Stimulated activated CD4-positive, alpha-beta T cell treated with anti-CD3 and anti-CD28 coated beads, Interleukin-1b, Interleukin-23, amount 100 ng/mL, for 24 hours (primary cell): ENCODE measurements at places on chromosomes 6 and 20.

DNA sequence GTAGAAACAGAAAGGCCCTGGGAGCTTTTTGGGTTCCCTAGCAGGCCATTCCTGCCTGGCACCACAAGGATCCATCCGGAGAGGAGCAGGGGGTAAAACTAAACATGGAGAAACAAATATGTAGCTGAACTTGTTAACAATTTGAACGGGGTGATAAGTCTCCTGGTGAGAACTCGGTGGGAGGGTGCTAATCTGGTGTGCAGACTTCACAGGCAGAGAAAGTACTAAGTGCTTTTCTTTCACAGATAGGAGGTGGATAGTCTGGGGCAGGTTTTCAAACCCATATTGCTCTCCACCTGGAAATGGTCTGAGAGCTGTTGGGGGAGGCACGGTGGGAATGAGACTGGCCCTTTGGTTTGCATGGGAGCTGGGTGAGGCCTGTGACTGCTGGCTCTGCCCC is 196.3 kb upstream of the FUT9 start:
- no peak for DNase-seq

DNA sequence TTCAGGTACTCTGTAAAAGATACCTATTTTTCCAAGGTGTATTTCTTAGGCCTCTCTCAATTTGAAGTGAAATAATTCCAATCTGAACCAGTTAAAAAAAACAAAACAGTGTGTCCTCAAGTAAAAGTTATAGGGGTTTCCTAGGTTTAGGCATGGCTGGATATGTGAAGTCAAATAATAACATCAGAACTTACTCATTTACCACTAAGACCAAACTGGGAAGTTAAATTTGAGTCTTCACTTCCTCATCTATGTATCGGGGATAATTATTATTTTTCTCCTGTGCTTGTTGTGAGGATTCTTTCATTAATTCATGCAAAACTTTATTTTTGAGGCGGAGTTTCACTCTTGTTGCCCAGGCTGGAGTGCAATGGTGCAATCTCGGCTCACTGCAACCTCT is 86.2 kb upstream of the PTPRK start:
- no peak for DNase-seq

DNA sequence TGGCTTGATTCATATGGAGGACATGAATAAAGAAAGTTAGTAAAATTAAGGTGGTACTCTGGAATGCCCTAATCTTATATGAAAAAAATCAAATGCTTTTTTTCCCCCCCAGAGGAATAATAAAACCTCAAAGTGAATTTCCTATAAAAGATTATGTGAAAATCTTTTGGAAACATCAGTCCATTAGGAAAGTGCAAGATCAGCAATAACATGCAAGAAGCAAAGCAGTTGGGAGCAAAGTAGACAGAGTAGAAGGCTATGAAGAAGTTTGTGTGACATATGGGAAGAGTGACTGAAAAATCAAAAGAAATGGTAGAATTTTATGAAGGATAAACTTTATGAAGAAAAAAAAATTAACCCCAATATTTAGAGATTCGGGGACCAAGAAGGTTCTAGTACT is 998.0 kb upstream of the EPHA7 start:
- no peak for DNase-seq

GRCh38 chr6:108798670-108799353 is 49.4 kb upstream of the ARMC2 start:
- DNase-seq = peak; percentile 16

DNA sequence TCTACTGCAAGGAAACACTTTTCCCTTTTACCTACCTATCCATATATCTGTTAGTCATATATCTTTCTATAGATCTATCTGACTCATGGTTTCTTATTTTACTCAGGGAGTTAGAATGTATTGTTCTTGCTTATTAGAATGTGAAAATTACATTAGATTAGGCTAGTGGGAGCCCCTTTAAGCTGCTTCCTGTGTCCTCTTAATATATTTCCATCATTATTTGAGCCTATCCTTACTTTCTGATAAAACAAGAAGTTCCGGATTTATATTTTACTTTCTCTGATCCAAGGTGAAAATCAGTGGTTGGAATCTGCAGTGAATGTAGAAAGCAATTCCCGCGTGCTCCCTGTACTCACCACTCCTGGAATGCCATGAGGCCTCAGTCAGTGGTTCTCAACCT is 31.0 kb downstream of the CST2 start:
- no peak for DNase-seq

GRCh38 chr20:45629496-45630100 is at the start of gene WFDC10A:
WFDC10A (plus strand) TSS chr20:45629739; CDS start chr20:45629814, 75 bp downstream.
- peak; percentile 21 for DNase-seq

- no peak for DNase-seq
Observed at GRCh38 chr6:53618219-53618618, 47.3 kb downstream of the KLHL31 start.

DNA sequence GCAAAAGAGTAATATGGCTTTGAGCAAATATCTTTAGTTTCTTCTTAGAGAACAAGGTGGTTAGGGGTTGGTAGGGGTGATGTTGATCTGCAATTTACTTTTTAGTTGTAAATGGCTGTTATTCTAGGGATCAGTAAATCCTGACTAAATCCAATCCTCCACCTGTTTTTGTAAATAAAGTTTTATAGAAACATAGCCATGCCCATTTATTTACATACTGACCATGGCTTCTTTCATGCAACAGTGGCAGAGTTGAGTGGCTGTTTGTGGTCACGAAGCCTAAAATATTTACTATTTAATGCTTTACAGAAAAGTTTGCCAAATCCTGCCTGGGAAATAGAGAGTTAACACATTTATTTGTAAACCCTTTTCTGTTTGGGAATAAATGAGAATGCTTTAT is 14.7 kb downstream of the HIVEP1 start:
- no peak for DNase-seq

DNA sequence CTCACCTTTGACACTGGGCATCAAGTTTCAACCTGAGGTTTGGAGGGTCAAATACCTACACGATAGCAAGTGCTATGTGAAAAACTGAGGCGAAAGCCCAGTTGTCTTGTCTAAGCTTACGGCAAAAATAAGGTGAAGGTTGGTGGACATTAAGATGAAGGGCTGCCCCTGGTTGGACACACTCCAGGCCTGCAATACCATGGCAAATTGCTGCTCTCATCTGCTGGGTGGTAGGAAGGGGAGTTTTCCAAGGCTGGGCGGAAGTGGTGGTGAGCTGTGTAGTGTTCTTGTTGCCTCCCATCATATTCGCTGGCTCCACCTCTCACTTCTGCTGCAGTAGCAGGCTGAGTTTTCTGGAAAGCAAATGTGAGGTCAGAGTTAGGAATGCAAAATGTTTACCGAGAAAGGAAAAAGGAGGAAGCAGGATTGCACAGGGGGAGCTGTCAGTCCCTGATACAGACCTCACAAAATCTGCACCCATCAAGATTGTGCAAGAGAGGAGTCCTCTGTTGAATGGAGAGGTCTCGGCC is 33.7 kb downstream of the SCP2D1 start:
- DNase-seq = no peak

DNA sequence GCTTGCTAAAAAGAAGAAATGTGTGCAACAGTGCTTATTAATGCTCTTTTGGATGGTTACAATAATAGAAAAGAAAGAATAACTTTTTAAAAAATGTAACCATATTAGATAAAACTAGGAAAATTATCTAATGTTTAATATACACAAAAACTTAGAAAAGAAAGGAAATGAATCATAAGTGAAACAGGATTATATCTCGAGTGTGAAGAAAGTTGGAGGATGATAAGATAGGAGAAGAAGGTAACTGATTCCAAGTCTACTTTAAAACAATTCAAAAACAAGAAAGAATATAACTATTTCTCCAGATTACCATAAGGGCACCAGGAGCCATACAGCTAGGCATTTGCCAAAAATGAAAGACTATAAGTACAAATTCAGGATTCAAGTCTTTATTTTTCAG is 73.0 kb downstream of the PHIP start:
- no peak for DNase-seq

DNA sequence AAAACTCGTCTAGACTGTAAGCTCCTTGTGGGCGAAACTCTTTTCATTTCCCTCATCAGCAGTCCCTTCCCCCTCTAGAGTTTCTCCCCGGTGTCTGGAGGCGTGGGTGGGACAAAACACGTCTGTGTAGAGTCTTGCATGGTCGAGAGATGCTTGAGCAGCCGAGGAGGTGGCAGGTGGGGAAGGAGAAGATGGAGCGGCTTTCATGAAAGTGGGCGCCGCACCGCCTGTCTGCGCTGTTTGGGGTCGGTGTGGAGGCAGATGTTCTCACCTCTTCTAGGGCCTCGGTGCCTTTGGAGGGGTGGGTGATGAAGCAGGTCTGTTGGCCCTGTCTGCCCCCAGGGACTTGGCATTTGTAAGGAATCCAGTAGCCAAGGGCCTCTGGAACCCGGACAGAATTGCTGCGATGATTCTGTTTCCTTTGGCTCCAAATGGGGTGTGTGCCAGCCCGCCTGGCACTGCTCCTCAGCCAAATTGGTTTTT is 1.2 kb downstream of the BRPF3 start:
- DNase-seq = no peak

DNA sequence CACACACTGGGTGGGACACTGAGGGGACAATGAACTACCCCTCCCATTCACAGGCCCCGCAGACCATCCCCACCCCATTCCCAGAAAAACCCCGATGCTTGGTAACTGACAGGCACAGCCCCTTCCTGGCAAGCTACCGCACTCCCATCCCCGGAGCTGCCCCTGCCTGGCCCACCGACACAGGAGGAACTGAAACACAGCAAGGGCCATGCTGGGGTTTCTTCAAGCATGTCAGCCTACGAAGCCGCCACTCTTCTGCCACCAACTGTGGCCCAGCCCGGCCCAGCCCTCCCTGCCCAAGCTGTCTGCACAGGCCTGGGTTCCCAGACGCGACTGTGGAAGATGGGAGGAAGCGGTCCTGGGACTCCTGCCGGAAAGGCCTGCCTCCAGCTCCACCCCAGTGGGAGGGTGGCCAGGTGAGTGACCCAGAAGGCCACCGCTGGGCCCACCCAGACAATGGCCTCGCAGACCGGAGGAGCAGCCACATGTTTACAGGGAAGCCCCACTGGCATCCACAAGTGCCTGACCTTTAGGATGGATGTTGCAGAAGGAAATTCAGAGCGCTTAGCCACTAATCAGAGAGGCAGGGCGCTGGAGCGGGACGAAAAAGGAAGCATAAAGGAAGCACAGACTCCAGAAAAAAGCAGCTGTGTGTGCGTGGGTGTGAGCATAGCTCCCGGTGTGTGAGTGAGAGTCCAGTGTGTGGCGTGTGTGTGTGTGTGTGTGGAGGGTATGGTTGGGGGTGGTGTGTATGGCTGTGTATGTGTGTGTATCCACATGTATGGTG is 91.6 kb downstream of the PRND start:
- DNase-seq = no peak

DNA sequence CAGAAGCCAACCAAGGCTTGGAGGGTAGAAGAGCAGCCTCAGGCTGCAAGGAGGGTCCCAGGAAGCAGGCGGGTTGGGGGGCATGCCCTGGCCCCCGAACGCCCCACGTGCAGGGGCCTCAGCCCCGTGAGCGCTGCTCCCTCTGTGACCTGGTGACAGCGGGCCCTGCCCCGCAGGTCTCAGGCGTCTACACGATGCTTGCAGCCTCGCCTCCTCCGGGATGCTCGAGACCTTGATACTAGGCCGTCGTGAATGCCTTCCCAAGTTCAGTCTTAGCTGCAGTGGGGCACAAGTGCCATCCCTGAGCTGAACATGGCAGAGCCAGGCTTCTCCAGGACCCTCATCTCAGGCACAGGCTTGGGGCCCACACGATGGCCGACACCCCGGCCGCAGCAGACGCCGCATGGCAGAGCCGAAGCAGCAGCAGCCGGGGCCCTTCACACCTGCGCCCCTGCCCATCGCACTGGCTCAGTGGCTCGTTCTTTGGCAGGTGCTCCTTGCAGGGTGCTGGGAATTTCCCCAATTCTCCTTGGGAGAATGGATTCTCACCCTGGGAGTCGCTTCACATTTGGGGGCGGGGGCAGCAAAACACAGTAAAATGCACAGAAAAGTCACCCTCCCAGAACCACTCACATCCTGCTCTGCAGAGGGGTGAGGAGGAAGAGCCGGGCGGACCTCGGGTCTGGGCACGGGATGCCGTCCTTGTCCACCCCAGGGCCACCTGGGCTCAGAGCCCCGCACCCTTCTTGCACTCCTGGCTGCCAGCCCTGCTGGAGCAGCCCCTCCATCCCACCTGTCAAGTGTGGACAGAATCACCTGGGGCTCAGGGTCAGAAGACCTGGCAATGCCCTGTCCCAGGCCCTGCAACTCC is 161.8 kb downstream of the DLL1 start:
- no peak for DNase-seq

DNA sequence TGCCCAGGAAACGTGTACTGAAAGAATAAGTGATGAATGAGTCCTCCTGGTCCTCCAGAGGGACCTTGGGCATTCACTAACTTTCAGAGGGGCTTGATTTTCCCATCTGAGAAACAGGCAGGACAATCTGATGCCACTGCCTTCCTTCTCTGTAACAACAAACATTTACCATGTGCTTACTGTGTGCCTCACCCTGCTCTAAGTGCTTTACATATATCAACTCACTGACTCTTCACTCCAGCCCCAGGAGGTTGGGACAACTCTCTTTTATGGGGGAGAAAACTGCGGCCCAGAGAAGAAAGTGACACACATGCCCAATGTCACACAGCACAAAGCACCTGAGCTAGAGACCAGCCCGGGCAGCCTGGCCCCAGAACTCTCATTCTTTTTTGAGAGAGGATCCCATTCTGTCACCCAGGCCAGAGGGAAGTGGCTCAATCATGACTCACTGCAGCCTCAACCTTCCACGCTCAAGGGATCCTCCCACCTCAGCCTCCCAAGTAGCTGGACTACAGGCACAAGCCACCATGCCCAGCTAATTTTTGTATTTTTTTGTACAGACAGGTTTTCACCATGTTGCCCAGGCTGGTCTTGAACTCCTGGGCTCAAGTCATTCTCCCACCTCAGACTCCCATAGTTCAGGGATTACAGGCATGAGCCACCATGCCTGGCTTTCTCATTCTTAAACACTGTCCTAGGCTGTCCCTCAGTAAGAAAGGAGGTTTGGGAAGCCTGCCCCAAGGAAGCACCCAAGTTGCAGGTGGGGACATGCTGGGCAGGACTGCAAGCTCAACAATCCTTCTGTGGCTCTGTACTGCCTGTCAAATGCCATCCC is 38.0 kb downstream of the NOL4L start:
- DNase-seq = no peak

GRCh38 chr6:5122504-5123112 is 37.5 kb downstream of the PPP1R3G start:
- no peak for DNase-seq

DNA sequence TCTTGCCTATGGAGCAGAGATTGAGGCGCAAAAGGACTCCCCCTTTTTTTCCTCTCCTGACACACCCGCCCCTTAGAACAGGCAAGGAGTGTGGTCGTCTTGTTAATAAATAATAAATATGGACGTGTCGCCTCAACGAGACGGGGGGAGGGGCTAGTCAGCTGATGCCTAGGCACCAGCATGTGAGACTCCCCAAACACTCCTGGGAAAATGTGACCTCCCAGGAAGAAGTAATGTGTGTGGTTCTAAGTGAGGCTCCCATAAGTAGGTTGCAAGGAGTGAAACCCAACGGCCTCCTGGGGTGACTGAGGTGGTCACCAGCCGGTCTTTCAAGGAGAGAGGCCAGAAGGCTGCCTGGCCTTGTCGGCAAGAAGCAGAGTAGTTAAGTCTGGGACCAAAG is 1.1 kb upstream of the FAXC start:
- DNase-seq = no peak
